Naive thymus-derived CD4-positive, alpha-beta T cell (primary cell): ENCODE measurements at places on chromosomes 1 and 21. TPM values are rescaled to one million over a fixed set of nuclear protein-coding genes. Genes with fewer than 3 reads are reported as not detected.
A peak's percentile ranks its signal among the peaks of the same experiment; 100 is the strongest.

Gene KLHDC9
- polyA plus RNA-seq = 0.74 TPM

Gene ZBTB40
- 5.7 TPM for polyA plus RNA-seq

- H3K36me3 ChIP-seq = no peaks in the 10 kb centered on the region
- no peak for DNase-seq
- H3K4me1 ChIP-seq = no peaks in the 10 kb centered on the region
- no peak overlapping the region for H3K27ac ChIP-seq
- H3K27me3 ChIP-seq = no peaks in the 10 kb centered on the region
- no peak overlapping the region for H3K4me3 ChIP-seq
Measured at GRCh38 chr1:112007169-112007568, 17.7 kb upstream of the KCND3 start.

DNA sequence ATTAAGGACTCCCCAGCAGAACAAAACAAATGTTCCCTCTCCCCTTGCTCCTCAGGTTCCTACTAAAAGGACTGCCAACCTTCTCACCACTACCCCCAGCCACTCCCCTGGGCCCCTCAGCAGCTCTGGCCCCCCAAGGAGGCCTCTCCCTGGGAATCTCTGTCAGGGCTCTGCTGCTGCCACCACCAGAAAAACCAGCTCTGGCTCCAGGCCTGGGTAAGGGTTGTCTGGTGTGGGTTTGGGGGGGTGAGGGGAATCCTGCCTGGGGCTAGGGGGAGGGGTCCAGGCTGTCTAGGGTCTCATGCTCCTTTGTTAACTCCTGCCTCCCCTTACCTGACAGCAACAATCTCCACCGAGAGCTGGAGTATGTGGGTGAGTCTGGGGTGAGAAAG is 4.8 kb downstream of the NECTIN4 start:
- H3K27me3 ChIP-seq = no peaks in the 10 kb centered on the region
- H3K4me3 ChIP-seq = no peak overlapping the region
- no peak for DNase-seq

Gene RIPPLY3
- polyA plus RNA-seq = not detected

Gene OR2L2
- polyA plus RNA-seq = 0.33 TPM

DNA sequence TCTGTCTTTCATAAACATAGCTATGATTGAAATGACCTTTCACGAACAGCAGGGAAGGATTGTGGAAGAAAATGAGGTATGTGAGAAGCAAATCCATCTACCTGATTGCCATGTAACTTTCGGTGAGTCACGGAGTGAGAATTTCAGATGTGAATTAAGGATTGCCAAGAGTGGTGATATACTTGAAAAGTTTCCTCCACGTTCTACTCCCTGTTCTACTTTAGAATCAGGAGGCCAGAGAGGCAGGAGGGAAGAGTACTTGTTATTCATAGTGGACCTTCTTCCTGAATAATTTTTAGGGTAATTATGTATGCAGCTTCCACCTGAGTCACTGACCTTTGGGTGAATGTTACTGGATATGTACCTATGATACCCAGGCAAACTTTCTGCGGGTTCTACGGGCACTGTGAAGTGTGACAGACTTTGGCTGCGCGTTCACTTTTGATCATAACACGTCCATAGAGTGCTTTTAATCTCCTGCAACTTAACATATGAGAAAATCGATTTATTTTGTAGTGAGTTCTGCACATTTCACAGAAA is 2.6 kb upstream of the KCNE1 start:
- no peaks in the 10 kb centered on the region for H3K4me1 ChIP-seq
- H3K27ac ChIP-seq = no peak overlapping the region
- H3K36me3 ChIP-seq = no peaks in the 10 kb centered on the region
- no peaks in the 10 kb centered on the region for H3K27me3 ChIP-seq
- H3K4me3 ChIP-seq = no peak overlapping the region

- no peak for DNase-seq
- H3K27me3 ChIP-seq = no peaks in the 10 kb centered on the region
- H3K4me1 ChIP-seq = no peaks in the 10 kb centered on the region
- no peaks in the 10 kb centered on the region for H3K36me3 ChIP-seq
- no peak overlapping the region for H3K27ac ChIP-seq
- no peak overlapping the region for H3K4me3 ChIP-seq
Measured at GRCh38 chr1:18890706-18891425, 11.5 kb downstream of the ALDH4A1 start.

GRCh38 chr1:6864166-6864565 is 78.9 kb downstream of the CAMTA1 start:
- H3K36me3 ChIP-seq = no peaks in the 10 kb centered on the region
- no peak overlapping the region for H3K27ac ChIP-seq
- no peaks in the 10 kb centered on the region for H3K27me3 ChIP-seq
- no peaks in the 10 kb centered on the region for H3K4me1 ChIP-seq
- no peak for DNase-seq

- no peak overlapping the region for H3K27ac ChIP-seq
- H3K27me3 ChIP-seq = no peaks in the 10 kb centered on the region
- no peaks in the 10 kb centered on the region for H3K4me1 ChIP-seq
- H3K4me3 ChIP-seq = no peak overlapping the region
- no peaks in the 10 kb centered on the region for H3K36me3 ChIP-seq
Measured at GRCh38 chr1:68798071-68798470, 301.2 kb upstream of the DEPDC1 start.

Gene GATAD2B
- polyA plus RNA-seq = 4.8 TPM

Gene SZT2
- polyA plus RNA-seq = 8.9 TPM

DNA sequence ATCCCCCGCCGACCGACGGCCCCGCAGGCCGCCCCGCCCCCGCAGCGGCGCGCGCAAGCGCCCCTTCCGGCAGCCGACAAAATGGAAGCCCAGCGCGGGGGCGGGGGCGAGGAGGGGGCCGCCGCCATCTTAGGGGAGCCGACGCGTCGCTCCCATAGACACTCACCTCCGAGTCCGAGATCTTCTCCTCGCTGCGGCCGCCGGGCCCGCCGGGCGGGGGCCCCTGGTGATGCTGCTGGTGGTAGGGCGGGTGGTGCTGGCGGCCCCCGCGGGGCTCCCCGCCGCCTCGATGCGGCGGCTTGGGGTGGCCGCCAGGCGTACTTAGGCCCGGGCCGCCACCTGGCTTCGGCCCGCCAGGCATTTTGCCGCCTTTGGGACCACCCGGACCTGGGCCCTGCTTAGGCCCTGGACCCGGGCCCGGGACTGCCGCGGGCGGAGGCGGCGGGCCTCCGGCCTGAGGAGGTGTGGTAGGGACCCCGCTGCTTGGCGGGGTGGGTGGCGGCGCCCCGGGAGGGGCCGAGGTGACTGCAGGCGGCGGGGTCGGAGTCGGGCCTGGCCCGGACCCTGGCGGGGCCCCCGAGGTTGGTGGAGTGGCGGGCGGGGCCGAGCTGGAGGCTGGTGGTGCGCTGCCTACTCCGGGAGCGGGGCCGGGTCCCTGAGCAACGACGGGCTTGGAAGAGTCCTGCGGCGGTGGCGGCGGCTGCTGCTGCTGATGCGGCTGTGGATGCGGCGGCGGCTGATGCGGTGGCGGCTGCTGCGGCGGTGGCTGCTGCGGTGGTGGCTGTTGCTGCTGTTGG is 691 bp downstream of the SFPQ start:
- peak; percentile 93 for DNase-seq
- H3K4me3 ChIP-seq = peak overlapping the region; percentile 72
- peaks cover 53% of the 10 kb centered on the region for H3K36me3 ChIP-seq
- no peaks in the 10 kb centered on the region for H3K27me3 ChIP-seq

DNA sequence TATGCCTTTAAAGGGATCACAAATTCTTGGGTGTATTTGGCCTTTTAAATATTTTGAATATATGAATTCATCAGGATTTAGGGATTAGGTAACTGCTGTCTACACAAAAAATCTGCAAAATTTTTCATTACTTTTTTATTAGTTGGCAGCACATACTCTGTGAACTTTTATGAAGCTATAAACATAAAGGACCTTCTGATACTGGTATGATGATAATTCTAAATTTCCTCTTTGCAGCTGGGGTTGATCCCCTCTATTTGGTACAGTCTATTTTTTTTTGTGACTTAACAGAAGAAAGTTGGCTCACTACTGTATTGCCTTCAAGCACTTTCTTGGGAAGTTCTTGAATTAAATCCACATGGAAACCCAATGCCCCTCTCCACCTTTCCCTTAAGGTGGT is 416.1 kb downstream of the LMO4 start:
- no peaks in the 10 kb centered on the region for H3K36me3 ChIP-seq
- DNase-seq = no peak
- H3K27me3 ChIP-seq = no peaks in the 10 kb centered on the region
- H3K27ac ChIP-seq = no peak overlapping the region
- H3K4me1 ChIP-seq = no peaks in the 10 kb centered on the region
- H3K4me3 ChIP-seq = no peak overlapping the region

Gene OR14K1
- not detected for polyA plus RNA-seq

Gene C1orf87
- not detected for polyA plus RNA-seq

Gene KCNN3
- not detected for polyA plus RNA-seq
